ENCODE measurements at places on chromosomes 1 and 21.

- no peak for DNase-seq
These were observed 19.1 kb downstream of the OLFML3 start for GRCh38 chr1:113998361-113998760.

DNA sequence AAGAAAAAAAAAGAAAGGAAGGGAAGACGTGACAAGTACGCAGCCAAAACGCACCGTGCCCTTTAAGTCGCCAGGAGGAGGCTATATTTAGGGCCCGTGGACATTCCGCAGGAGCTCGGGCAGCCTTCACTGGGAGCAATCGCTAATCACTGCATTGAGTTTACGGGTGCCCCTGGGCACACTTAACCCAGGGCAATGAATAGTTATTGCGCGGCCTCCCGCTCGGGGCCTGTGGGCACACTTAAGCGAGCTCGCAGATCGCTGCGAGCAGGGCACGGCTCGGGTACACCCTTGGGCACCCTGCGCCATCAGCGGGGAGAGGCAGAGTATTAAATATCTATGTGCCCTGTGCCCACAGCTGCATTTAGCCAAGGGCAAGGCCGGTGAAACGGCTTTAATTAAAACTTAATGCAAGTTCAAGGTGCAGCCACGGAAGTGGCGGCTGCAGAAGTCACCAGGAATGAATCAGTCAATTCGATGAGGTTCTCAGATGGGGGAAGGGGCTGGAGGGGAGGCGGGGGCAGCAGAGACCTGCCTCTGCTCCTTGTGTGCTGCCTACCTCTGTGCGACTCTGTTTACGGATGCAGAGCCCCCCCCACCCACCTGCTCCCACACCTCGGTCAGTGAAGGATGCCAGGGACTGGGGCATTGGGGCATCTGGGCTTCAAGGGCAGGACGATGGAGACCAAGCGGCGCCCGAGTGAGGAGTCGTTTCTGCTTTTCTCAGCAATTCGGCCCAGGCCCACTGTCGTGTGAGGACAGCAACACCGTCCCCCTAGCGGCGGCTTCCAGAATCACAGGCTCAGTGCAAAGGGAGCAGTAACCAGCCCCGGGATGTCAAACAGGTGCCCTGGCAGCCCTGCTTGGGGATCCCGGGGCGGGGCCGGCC lies 51.8 kb upstream of the TARDBP start:
- DNase-seq: peak; percentile 57

DNA sequence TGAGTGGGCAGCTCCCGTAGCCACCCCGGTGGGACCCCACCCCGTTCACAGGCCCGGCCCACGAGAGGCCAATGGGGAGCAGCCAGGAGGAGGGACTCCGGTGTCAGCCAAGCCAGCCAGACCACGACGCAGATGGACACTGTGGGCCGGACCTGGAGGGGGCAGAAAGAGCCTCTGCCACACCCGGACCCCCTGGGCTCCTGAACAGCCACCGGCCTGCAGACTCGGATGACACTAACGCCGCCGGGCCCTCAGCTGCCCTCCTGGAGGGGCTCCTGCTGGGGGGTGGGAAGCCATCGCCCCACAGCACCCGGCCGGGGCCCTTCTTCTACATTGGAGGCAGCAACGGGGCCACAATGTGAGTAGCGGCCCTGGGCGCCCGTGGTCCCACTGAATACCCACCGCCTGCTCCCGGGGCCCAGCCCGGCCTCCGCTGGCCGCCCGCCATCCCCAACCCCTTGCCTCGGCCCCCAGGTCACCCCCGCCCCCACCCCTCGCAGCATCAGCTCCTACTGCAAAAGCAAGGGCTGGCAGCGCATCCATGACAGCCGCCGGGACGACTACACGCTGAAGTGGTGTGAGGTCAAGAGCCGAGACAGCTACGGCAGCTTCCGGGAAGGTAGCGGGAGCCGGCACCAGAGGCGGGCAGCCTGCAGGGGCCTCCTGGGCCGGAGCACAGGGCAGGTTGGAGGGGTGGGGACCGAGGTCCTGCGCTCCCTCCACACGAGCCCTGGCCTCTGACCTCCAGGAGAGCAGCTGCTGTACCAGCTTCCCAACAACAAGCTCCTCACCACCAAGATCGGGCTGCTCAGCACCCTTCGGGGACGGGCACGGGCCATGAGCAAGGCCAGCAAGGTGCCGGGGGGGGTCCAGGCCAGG lies 6.5 kb downstream of the TTLL10 start:
- no peak for DNase-seq

DNA sequence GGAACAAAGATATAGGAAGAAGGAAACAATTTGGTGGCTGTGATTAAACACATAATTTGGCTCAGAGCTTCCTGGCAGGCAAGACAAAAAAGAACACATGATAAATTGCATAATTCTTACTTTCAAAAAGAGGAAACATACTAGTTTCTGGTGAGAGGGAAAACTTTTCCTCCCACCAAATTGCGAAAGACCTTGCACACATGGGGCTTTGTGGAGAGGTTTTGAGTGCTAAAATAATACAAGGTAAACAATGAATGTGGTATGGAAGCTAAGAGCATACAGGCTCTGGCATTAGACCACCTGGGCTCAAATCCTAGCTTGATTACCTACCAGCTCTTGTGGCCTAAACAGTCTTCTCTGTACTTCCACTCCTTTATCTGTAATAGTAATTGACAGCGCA lies 140.2 kb upstream of the HOOK1 start:
- DNase-seq: peak; percentile 50

- DNase-seq: peak; percentile 80
These were observed 2.8 kb upstream of the BACE2 start for GRCh38 chr21:41164981-41165655.

GRCh38 chr1:73886716-73887115 lies 311.3 kb downstream of the LRRIQ3 start:
- DNase-seq: no peak

DNA sequence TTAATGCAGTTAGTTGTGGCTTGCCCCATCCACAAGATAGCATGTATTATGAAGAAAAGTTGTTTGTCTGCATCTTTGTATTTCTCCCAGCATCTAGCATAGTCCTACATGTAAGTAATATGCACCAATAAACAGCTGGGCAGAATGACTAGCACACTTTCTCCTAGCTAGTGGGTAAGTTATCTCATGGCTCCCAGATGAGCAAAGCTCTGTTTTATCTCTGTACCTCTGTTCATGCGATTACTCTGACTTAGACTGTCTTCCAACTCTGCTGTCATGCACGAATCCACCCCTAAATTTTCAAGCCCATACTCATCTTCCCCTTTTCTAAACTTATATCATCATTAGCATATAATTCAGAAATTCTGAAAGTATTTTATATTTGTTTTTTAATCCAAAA lies 37.5 kb upstream of the KCTD3 start:
- DNase-seq: no peak

DNA sequence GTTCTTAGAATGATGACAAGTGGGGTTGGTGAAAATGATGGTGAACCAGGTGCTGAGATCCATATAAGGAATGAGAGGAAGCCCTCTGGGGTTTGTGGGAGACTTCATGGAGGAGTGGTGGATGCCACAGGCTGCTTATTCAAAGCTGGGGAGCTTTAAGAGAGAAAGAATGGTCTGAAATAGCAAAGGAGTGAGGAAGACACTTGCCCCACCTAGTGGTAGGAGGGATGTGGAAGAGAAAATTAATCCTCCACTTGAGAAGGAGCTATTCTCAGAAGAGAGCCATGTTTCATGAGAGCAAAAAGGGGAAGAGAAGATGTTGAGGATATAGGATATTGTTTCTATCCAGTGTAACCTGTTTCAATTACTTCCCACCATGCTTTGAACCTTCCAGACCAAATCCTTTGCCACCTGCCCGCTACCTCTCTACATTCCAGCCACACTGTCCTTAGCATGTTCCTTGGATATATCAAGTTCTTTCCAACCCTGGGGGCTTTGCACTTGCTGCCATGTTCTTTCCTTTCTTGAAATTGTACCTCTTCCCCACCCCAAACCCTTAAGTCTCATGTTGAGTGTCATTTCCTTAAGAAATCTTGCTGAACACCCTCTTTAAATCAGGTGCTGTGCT lies 19.6 kb upstream of the ZNF648 start:
- DNase-seq: no peak
